NCI-H1436 (cell line): ENCODE measurements at places on chromosomes 1 and 21.

DNA sequence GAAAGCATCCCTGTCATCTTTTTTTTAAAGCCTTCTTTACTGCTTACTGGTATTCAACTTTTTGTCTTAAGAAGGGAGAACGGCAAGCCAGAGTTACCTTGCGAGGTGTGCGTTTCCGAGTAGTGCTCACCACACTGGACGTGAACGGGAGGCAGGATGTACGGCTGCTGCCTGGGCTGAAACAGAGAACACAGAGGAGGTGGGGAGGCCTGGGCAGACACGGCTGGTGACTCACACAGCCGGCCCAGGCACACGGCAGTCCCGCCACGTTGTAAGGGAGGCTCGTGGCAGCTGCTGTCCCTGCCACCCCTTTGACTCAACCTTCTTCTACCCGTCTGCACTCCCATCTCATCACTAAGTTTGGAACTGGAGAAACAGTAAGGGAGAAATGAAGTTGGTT lies 105.8 kb downstream of the SMYD2 start:
- DNase-seq, result no peak

DNA sequence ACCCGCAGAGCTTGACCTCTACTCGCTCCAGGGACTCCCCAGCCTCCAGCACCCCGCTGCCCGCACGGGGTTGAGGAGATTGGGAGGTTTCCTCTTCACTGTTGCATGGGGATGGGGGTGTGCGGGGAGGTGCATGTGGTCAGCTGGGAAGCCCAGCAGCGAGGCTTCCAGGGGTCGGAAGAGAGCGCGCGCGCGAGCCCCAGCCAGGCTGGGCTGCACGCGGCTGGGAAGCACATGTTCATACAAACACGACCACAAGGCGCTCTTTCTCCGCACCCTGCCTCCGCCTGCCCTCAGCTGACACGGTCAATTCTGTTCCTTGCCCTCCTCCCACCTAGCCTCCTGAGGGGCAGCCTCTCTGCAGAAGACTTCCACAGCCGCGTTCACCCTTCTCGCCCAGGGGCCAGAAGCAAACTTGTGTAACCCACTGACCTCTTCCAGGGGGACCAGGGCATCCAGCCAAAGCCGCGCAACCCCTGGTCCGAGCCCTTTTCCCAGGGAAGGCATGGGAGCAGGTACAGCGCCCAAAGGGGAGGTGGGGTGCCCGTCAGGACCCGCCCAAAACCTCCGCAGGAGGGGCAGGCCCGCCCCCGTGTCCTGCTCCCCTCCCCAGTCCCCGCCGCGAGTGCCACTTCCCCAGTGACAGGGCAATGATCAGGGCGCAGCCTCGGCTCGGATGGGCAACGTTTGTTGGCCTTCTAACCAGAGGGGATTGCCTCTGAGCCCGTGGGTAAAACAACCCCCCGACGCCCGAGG lies 1.3 kb downstream of the COL24A1 start:
- DNase-seq, result no peak

DNA sequence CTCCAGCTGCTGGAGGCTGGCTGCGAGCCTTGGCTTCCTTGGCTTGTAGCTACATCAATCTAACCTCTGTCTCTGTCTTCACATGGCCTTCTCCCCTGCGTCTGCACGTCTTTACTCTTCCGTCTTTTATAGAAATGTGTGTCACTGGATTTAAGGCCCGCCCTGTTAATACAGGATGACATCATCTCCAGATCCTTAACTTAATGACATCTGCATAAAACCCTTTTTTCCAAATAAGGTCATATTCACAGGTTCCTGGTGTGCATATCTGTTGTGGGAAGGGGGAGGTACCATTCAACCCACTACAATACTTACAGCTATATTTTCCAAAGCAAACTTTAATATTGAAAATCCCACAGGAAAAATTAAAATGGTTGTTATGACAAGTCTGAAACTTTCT lies 165.3 kb upstream of the FOXD3 start:
- no peak for DNase-seq

- DNase-seq, result no peak
These were observed 60.8 kb upstream of the PGD start for GRCh38 chr1:10338047-10338446.

GRCh38 chr1:54169068-54169467 lies 16.3 kb upstream of the CDCP2 start:
- DNase-seq, result no peak

DNA sequence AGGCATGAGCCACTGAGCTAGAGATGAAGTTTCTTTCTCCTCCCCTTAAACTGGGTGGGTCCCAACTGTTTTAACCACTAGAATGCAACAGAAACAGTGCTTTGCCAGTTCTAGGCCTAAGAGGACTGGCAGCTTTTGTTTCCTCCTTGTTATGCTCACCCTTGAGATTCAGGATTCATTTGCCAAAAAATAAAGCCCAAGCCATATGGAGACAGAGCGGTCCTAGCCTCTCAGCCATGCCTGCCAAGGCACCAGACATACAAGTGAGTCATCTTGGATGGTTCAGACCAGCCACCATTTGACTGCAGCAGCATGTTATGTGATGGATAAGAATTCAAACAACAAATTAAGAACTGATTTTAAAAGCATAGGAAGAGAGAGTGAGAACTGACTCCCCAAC lies 38.1 kb upstream of the STUM start:
- no peak for DNase-seq

- no peak for DNase-seq
These were observed 73.7 kb downstream of the LRRC8C start for GRCh38 chr1:89706700-89707012.

DNA sequence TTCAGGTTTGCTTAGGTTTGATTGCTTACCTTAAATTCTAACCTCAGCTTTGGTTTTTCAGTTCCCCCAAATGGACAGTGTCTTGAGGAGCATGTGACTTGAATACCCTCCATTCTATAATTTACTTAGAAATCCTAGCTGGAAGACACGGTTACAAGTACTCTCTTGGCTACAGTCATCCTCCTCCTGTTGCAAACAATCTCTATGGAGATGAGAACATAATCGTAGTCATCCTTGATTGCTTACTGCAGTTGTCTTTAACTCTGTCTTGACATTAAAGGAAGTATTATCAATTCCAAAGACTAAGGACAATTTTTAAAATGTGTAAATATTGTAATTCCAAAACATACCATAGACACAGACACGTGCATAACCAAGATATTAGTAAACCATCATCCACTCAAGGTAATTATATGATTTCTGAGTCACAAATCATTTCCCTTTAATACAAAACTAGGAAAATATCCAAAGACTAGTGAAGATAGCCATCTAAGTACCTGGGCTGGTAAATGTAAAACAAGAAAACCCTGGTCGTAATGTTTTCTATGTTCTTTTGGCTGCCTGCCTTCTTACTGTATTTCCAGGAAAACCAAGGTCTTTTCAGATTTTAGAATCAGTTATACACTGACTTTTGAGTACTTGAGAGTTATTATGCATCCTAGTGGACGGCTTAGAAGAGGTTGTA lies 149.9 kb downstream of the CHRM3 start:
- DNase-seq, result no peak

DNA sequence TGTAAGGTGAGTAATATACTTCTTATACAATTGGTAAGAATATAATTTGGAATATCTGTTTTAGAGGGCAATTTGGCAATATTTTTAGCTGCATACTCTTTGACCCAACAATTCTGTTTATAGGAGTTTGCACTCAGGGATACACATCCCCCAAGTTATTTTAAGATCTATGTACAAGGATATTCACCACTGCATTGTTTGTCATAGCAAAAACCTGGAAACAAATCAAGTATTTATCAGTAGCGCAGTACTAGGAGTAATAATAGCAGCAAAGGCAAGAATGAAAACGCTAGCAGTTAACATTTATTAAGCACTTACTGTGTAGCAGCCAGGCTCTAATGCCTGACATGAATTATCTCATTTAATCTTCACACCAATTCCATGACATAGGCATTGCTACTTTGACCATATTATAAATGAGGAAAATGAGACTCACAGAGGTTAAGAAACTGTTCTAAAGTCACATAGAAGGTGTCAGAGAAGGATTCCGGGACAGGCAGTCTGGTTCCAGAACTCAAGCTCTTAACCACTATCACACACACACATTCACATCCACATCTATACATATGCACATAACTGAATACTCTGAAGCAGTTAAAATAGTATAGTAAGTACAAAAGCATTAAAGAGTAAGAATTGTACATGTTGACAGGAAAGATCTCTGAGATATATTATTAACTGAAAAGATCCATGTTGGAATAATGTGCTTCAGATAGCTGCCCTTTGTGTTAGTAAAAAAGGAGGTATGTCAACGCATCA lies 30.6 kb downstream of the PHC2 start:
- DNase-seq, result no peak

DNA sequence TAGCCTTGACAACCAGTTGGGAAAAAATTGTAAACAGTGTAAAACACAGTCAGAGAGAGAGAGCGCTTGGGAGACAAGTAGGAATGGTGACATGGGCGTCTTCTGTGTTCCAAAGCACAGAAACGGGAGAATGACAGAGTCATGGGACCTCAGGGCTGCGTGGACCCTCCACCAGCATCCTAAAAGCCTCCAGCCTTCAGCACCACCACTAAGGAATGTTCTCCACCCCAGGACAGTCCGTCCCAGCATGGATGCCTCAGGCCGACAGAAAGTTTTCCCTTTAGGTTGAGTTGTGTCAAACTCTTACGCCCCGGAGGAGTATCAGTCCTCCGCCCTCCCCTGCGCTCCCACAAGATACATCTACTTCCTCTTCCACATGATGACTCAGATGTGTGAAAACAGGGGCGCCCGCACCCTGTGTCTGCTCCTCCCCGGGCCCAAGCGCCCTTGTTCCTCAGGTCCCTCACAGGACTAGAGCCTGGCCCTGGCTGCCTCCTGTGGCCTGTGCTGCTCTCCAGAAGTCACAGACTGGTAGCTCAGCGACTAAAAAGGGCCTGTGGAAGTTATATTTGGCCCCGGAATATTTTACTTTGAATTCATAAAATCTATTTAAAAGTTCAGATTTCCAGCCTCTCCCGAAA lies 63.9 kb upstream of the EFHD2 start:
- no peak for DNase-seq

- no peak for DNase-seq
These were observed 47.8 kb downstream of the SELENOF start for GRCh38 chr1:86865973-86866637.

- DNase-seq, result no peak
These were observed 86.8 kb downstream of the WLS start for GRCh38 chr1:68145418-68146126.
